ENCODE measurements at places on chromosomes 2 and 18.

DNA sequence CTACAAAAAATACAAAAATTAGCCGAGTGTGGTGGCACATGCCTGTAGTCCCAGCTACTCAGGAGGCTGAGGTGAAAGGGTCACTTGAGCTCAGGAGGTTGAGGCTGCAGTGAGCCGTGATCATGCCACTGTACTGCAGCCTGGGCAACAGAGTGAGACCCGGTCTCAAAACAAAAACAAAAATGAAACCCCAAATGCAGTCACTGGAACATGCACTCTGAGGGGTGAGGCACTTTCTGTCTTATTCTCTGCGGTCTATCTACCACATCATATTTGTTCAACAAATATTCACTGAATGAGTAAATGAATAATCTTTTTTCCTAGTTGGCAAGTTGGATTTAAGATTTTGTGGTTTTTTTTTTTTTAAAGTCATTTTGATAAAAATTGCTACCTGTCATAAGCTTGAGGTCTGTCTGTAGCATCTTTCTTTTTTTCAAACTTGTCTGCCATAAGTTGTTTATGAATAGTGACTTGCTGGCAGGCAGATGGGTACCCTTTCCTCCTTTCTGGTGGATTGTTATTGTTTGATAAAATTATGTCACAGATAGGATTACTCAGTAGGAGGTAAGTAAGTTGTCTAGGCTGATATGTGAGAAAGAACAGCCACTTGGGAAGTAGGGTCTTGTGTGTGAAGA is 11.8 kb downstream of the CHRNA1 start:
- no peak for DNase-seq

- DNase-seq, result no peak
Observed at GRCh38 chr2:149781263-149781808, 193.8 kb upstream of the MMADHC start.

- no peak for DNase-seq
Observed at GRCh38 chr2:17070711-17071110, 405.1 kb upstream of the CYRIA start.

GRCh38 chr2:64493788-64494187 is 30.3 kb upstream of the AFTPH start:
- DNase-seq, result no peak

DNA sequence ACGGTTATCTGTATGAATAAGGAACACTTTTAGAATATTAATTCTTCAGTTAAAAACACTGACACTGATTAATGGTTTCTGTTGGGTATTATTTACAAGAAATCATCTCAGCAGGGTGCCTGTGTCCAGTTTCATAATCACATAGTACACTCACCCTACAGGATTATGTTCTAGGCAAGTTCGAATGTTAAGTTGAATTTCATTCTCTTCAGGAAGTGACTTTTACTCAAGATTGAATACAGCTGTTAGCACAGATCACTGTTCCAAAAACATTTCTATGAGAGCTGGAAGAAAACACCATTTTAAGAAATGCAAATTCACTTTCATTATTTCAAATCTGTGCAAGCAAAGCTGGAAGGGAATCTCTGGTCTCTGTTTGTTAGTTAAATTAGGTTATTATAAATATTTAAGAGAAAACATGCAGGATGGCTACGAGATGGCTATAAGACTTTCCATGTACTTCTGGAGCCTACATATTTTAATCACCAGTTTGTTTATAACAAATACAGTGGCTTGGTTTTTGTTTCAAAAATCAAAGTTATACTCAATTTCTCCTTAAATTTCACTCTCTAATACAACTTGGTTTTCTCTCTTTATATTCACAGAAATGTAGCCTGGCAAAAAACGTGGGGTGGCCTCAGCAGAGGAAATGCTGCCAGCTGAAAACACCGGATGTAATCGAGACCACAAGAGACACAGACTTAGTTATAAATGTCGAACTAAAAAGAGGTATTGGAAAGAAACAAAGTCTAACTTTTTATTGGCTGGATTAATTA is 65.8 kb downstream of the RBMS1 start:
- DNase-seq, result no peak

DNA sequence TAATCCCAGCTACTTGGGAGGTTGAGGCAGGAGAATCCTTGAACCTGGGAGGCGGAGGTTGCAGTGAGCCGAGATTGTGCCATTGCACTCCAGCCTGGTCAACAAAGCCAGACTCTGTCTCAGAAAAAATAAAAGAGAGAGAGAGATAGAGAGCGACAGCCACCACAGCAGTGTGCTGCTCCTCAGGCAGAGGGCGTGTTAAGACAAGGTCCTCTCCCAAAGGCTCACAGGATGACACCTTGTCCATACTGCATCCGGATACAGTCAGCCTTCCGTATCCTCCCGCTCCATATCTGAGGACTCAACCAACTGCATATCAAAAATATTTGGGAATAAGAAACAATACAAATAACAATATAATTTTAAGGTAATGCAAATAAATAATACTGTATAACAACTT is 20.1 kb downstream of the ARL4C start:
- no peak for DNase-seq

- DNase-seq, result no peak
Observed at GRCh38 chr2:157684940-157685466, 56.3 kb upstream of the ACVR1C start.

- DNase-seq, result no peak
Observed at GRCh38 chr18:32373995-32374394, 96.7 kb downstream of the GAREM1 start.

- no peak for DNase-seq
Observed at GRCh38 chr2:45283764-45284620, 274.7 kb upstream of the SIX2 start.

DNA sequence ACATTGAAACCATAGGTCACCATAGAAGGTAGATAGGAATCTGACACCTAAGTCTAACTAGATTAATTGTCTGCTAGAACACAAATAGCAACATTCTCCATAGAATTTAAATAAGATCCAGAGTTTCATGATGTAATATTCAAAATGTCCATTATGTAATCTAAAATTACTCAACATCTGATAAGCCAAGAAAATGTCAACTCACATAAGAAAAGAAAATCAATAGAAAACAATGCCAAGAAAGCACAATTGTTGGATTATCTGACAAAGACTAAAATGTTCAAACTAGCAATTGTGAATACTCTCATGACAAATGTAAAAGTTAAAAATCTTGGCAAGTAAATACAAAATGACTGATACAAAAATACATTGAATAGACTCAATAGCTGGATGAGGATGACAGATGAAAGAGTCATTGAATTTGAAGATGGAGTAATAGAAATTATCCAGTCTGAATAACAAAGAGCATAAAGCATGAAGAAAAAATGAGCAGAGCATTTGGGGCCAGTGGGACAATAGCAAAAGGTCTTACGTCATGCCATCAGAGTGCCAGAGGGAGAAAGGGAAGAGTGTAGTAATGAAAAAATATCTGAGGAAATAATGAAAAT is 358.6 kb downstream of the METTL4 start:
- DNase-seq, result no peak

DNA sequence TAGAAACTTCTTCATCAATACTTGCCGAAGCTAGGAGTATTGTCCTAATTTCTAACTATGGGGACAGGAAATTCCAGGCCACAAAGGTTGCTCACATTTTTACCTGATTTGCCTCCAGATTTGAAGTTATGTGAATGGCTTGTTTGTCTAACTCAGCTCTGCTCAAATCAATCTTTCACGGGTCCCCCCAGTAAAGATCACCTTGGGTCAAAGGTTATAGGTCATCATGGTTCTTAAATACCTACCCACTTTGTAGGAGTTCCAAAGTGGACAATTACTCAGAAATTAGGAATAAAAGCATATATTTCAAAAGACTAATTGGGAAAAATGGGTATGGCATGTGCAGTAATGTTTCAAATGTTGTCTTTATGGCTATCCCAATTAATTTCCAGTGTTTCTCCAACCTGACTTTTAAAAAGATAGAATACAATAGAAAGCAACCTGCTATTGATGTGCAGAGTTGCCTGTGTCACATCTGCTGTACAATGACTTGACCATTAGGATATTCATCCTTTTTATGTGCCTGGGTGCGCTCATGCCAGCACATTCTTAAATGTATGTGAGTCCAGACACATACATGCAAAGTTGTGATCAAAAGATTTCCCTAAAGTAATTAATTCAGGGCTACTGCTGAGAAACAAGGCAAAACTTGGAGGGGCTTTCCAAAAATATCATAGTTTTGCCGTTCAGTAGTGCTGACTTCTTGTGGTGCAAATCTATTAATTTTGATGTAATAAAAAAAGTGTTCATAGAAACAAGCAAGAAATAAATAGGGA is 126.1 kb downstream of the MYCN start:
- DNase-seq, result no peak

- no peak for DNase-seq
Observed at GRCh38 chr2:37110306-37111212, 26.2 kb downstream of the GPATCH11 start.

DNA sequence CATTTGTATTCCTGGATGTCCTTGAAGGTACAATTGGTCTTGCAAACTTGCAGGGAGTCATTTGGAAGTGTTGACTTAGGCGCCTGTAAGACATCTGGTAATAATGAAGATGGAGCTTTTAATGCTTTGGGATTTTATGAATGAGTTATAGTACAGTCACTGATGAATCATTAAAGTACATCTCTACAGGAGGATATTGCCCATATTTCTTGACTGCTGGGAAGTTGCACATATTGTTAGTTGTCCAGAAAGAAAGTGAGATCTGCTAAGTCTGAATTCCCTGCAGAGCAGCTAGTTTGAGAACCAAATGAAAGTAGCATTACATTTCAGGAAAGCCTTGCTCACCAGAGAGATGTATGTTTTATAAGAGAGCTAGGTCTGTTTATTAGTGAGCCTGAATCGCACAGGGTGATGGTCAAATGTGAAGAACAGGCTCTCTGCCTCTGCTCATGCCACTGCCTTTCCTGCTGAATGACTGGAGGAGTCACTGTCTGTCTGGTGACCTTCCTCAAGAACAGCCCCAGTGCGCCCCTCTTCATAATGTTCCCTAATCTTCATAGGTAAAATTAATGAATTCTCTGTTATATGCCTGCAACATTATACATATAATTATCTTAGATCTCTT is 138.9 kb upstream of the KLHL14 start:
- DNase-seq, result no peak

- peak; percentile 32 for DNase-seq
Observed at GRCh38 chr2:98822301-98823164, 91.6 kb upstream of the MGAT4A start.

GRCh38 chr2:39631718-39632117 is 34.0 kb upstream of the TMEM178A start:
- no peak for DNase-seq

DNA sequence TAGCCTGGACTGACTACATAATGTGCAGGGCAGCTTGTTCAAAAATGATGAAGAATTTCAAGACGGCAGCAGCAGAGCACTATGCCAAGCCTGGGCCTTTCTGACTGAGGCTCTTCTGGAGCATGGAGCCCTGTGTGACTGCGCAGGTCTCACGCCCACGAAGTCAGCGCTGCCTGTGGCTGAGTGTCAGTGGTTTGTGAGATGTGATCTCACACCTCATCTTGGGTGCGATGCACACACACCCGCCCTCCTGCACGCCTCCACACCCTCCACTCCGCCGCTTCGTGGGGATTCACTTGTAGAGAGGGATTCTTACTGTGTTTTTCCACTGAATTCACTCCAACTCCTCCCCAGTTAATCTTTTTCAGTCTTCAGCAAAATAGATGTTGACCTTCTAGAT is 103.9 kb downstream of the VIT start:
- DNase-seq, result no peak

- peak; percentile 48 for DNase-seq
Observed at GRCh38 chr18:76490670-76491472, 4.2 kb downstream of the ZNF516 start.

GRCh38 chr2:135773319-135773718 is 31.7 kb downstream of the UBXN4 start:
- no peak for DNase-seq

DNA sequence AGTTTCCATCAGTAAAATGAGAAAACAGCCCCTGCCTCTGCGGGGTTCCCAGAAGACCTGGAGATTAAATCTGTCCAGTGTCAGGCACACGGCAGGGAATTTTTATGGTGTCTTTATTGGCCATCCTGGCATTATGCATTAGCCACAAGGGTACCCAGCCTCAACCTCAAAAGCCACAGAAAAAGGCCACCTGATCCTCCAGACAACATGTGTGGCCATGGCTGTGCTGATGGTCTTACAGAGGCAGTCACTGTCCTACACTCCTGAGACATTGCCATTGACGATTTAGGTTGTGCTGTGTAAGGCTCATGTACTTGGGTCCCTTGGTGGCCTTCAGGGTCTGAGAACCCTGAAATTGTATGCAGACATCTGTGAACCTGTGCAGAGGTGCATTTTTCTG is 115.6 kb downstream of the SMAD7 start:
- no peak for DNase-seq

- DNase-seq, result no peak
Observed at GRCh38 chr2:116487336-116487735, 1327.2 kb upstream of the DDX18 start.

GRCh38 chr2:3272761-3273160 is 104.9 kb downstream of the EIPR1 start:
- DNase-seq, result no peak

DNA sequence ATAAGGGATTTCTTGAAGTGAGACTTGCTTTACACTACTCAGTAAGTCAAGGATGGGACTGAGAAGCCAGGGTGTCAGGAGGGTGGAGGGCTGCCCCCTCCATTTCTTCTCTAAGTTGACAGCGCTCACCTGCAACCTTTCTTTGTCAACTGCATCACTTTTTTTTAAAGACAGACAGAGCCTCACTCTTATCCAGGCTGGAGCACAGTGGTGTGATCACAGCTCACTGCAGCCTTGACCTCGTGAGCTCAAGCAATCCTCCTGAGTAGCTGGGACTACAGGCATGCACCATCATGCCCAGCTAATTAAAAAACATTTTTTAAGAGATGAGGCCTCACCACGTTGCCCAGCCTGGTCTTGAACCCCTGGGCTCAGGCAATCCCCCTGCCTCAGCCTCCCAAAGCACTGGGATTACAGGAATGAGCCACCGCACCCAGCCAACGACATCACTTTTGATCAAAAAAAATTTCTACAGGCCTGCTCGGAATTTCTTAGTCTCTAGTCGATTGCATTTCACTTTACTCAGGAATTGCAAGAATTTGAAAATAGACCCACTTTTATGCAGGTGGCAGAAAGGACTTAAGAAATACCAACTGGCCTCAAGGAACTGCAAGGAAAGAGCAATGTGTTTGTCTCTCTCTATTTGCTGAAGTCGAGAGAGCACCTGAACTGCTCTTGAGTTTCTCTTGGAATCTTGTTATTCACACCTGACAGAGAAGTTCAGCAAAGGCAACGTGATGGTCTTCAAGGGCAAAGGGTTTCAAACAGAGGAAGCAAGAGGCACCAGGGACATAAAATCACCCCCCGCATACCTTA is 101.4 kb downstream of the MYOM1 start:
- DNase-seq, result no peak

GRCh38 chr2:197071790-197072436 is 145.4 kb upstream of the PGAP1 start:
- DNase-seq, result no peak

GRCh38 chr18:68714366-68714711 is 569 bp downstream of the TMX3 start:
- DNase-seq, result no peak

- no peak for DNase-seq
Observed at GRCh38 chr2:217918308-217919024, 84.3 kb downstream of the TNS1 start.

GRCh38 chr2:157442191-157442590 is 1.7 kb downstream of the CYTIP start:
- no peak for DNase-seq

- DNase-seq, result no peak
Observed at GRCh38 chr18:57629422-57629821, 7.8 kb upstream of the NARS1 start.

- no peak for DNase-seq
Observed at GRCh38 chr2:233974530-233975071, 57.4 kb downstream of the TRPM8 start.

All from T-helper 2 cell (primary cell).